A375 (cell line): ENCODE measurements at places on chromosomes 7 and 10. TPM values are rescaled to one million over a fixed set of nuclear protein-coding genes. Genes with fewer than 3 reads are reported as not detected.

The ZNF485 gene
- total RNA-seq, result 2.8 and 4.2 TPM in 2 replicates

The AASS gene
- 25.0 and 29.3 TPM in 2 replicates for total RNA-seq

The MYOF gene
- total RNA-seq, result 142 and 148 TPM in 2 replicates

The C7orf57 gene
- total RNA-seq, result 0.08 and 0.32 TPM in 2 replicates

The GRM3 gene
- total RNA-seq, result 0.11 TPM in 1 of 2 replicates, not detected in the other

The JMJD1C gene
- total RNA-seq, result 39.8 and 47.3 TPM in 2 replicates

The ABCB1 gene
- 5.8 and 8.6 TPM in 2 replicates for total RNA-seq

The TRDMT1 gene
- 3.2 and 5.9 TPM in 2 replicates for total RNA-seq

The ZNF488 gene
- total RNA-seq, result 0.15 and 0.32 TPM in 2 replicates
